ENCODE measurements at places on chromosomes 16 and 17.

DNA sequence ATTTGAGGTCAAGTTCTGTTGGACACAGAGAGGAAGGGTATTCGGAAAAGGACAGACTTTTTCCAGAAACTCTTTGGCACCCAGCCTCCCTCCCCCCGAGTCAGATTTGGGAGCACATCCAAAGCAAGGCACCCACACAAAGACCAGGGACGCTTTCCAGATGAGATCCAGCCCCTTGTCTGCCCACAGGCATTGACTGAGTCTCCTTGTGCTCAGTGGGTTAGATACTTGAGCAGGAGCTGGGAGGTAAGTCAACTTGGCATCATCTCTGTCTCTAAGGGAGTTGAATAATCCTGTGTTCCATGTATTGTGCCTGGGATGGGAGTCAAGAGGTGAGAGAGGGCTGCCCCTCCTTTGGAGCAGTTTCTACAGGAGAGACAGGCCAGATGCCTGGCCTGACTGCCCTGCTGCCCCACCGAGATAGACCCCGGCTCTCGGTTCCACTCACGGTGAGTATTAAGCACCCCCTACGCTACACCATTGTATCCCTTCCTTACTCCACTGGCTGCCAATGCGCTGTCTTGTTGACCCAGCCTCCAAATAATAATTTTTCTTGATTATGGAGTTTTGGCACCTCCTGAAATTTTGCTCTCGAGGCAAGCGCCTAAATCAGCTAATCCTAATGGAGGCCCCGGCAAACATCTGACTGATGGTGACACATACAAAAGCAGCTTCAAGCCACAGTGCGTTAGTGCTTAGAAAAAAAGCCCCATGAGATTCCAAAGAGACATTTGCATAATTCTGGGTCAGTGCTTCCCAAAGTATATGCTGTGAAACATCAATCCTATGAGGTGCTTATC lies 29.6 kb upstream of the MAP3K14 start:
- DNase-seq = no peak

GRCh38 chr16:82439678-82440293 lies 187.0 kb upstream of the CDH13 start:
- peak; percentile 42 for DNase-seq

GRCh38 chr16:3127745-3128144 lies 7.1 kb upstream of the ZNF213 start:
- DNase-seq = no peak

DNA sequence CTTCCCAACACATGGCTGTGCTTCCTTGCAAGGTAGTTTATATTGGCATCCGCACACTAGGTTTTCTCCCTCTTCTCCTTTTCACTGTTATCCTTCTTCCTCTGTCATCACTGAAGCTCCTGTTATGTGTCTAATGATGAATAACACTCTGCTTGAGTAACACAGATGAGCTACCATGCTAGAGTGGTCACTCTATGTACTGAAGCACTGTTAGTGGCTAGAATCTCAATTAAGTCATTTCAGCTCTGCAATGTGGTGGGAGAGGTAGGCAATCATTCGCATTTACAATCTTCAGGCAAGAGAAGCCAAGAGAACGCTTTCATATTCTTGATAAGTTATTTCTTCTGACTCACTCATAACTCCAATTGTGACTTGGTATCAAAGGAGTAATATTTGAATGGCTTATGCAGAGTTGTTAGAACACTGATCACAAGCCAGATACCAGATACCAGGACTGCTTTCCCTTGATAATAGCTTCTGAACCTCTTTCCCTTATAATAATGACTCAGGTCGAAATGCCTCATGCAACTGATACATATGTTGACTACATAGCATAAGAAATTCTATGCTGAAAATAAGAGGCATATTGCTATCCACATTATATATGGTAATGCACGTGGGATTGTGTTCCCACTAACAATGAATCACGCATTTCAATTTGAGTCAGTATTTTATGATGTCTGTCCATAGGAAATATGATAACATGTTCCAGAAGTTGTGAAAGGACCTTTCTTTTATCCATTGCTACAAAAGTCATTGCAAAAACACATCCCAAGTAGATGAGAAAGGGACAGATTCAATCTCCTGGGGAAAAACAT lies 158.0 kb upstream of the HS3ST3A1 start:
- DNase-seq = no peak

DNA sequence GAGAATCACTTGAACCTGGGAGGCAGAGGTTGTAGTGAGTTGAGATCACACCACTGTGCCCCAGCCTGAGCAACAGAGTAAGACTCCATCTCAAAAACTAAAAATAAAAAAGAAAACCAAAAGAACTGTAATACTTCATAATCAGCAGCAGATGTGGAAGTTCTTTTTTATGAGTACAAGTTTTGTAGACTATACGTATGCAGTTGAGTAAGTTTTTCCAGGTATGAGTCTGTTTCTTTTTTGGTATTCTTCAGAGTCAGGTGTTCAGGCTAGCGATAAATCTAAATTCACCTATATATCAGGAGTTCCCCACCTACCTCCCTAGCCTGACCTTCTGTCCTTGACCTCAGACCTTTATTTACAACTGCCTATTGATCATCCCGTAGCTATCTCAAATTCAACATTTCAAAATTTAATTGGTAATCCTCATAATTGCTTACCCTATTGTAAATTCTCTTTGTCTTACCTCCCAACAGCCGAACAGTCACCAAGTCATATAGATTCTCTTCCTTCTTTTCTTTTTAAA lies 10.7 kb downstream of the DCTN5 start:
- DNase-seq = no peak

All from hepatic stellate cell (primary cell).